Fibroblast of the aortic adventitia (primary cell): ENCODE measurements at places on chromosomes 5 and 9. TPM values are rescaled to one million over a fixed set of nuclear protein-coding genes. Genes with fewer than 3 reads are reported as not detected.
A peak's percentile ranks its signal among the peaks of the same experiment; 100 is the strongest.

Gene STRBP
- total RNA-seq: 2.6 and 8.7 TPM in 2 replicates

DNA sequence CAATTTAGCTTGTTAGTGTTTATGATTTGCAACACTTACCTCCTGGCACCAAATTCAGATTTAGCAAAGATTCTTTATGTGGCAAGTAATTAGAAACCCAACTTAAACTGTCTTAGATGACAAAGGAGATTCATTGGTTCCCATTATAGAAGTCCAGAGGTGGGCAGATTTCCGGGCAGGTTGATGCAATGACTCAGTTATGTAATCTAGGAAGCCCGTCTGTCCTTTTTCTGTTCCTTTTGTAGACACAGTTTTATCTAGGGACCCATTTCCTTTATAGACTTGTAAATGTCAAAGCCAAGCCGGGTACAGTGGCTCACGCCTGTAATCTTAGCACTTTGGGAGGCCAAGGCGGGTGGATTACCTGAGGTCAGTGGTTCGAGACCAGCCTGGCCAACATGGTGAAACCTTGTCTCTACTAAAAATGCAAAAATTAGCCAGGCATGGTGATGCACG, 20.3 kb upstream of the ANKRD33B start:
- no peak for DNase-seq

- DNase-seq: peak; percentile 72
Observed at GRCh38 chr5:61277190-61277589, 54.9 kb upstream of the ZSWIM6 start.

DNA sequence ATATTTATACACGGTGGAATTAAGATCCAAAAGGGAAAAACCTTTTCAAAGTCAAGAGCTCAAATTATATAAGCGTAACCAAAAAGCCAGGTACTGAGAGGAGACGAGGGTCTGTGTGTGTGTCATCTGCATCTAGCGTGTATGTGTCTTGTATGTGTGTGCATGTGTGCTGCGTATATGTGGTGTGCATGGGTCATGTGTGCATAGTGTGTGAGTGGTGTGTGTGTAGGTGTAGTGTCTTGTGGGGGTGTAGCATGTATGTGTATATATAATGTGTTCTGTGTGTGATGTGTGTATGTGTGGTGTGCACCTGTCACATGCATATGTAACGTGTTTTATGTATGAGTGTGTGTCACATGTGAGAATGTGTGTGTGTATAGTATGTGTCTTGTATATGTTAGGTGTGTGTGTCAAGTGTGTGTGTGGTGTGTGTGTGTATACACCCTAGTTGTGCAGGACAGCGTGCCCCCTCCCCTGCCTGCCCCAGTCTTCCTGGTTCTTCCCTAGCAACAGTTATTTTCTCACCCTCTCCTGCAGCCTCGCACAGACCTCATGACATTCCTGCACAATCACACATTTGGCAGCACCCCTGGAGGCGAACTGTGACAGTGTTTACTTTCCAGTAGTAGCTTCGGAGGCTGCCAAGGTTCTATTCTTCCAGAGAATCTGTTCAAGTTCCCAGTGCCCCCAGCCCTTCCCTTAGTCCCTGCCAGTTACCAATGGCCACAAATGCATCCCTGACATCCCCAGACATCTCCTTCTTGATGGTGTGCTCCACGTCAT, 27.1 kb upstream of the TNIP1 start:
- DNase-seq: peak; percentile 60

DNA sequence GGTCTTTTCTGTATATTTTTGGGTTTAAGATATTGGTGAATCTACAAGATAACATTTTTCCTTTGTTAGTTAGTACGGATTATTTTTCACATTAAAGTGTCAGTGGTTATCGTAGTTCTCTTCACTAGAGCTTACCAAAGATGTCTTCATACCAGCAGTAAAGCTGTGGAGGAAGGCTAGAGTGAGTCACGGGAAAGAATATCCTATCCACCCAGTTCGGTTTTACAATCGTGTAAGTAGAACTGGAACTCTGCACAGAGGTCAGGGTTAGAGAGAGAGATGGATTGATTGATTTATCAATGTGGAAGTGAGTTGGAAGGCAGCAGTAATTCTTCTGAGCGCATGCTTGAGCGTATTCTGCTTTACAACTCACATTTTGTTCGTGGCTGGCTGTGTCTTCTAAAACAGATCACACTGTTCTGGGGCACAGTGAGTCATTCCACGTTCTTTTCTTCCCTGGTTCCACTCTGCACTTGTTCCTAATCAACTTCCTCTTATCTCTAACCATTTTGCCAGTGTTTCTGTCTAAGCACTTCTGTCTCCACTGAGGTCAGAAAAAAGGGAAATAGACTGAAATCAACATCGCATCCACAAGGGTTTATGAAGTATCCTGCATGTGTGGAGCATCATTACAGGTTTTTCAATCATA, 86.5 kb upstream of the ARRDC3 start:
- no peak for DNase-seq

Gene GRIN1
- not detected in 2 replicates for total RNA-seq

GRCh38 chr5:53874409-53874808, 314.0 kb downstream of the NDUFS4 start:
- peak; percentile 21 for DNase-seq

Gene SNCAIP
- 0.18 and 0.57 TPM in 2 replicates for total RNA-seq

GRCh38 chr5:2206293-2207108, 323.8 kb upstream of the IRX4 start:
- no peak for DNase-seq

Gene GAS1
- 25.0 and 107 TPM in 2 replicates for total RNA-seq

DNA sequence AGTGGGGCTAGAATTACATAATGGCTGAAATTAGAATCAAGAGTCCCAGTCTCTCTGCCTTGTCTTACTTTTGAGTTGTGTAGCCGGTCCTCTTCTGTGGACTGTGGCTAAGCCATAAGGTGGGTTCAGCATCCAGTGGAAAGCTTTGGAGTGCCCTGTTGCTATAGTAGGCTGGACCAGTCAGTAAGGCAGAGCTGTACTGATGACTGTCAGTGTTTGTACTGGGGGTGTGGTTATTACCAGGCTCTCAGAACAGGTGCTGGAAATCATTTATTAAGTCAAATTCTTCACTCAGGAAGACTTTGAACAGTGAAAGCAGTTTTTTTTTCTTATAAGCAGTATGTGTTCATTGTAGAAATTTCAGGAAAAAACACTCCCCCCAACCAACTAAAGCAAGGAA, 129.4 kb downstream of the ZSWIM6 start:
- no peak for DNase-seq

DNA sequence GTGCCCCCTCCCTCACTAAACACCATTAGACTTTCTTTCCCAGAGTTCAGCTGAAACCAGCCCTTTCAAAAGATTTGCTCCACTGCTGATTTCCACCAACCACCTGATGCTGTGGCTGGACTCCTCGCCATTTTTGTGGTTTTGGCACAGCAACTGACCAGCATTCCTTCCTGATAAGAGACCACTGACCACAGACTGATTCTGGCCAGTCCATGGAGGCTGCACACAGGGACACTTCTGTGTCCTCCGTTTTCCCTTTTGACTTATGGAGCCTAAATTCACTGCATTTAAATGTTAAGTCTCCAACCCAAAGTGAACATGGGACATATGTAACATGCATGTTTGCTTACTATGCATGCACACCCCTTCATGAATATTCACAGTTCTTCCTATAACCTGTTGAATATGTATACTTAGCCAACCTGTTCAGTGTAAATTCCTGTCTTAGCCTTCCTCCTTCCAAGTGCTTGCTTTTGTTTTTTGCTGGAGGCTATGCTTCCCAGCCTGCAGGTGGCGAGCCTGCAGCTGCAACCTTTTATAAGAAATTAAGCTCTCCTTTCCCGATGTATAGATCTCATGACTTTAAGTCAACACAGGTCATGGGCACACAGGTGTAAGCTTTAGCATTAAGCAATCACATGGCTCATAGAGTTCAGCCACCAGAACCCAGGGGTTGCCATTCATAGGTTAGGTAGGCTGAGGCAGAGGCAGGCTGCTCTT, 78.7 kb downstream of the ACTL7B start:
- peak; percentile 76 for DNase-seq

- DNase-seq: peak; percentile 95
Observed at GRCh38 chr9:76835571-76836283, 70.2 kb downstream of the PRUNE2 start.

Gene MXD3
- 2.6 and 17.5 TPM in 2 replicates for total RNA-seq

GRCh38 chr5:127506616-127507015, 10.8 kb upstream of the PRRC1 start:
- DNase-seq: no peak

DNA sequence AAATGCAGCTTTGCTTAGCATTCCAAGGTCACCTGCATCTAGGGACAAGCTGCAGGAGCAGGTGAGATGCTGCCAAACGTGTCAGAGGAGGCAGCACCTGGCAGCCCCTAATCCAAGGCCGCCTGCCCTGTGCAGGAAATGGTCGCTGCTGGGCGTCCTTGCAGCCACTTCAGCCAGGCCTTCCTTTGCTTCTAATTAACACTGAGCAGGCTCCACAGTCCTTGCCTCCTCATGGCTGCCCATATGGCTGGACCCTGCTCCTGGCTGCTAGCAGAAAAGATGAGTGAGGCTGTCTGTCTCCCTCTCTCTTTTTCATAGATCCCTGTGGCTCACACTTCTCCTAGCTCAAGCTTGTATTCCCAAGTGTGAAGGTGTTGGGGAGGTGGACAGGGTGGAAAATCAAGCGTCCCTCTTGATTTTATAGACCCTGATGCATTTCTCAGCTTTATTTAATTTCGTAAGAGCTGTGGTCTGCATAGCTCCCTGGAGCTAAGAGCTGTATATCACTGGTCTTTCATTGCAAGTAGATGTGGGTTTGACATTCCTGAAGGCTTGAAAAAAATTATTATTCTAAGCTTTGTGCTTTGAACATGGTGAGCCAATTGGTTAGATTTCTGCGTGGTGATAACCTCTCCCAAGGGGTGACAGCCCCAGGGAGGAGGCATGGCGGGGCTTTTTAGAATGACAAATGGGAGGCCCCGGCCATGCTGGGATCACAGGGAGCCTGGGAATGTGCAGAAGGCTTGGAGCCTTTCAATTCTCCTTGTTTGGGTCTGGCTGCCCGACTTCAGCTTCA, 193.8 kb downstream of the SLIT3 start:
- DNase-seq: peak; percentile 52

Gene FOXI1
- total RNA-seq: not detected in 2 replicates

Gene CER1
- total RNA-seq: not detected in 2 replicates

DNA sequence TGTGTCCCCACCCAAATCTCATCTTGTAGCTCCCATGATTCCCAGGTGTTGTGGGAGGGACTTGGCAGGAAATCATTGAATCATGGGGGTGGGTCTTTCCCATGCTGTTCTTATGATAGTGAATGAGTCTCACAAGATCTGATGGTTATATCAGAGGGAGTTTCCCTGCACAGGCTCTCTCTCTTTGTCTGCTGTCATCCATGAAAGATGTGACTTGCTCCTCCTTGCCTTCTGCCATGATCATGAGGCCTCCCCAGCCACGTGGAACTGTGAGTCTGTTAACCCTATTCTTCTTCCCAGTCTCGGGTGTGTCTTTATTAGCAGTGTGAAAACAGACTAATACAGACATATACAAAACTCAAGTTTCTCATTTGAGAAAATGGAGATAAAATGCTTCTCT, 139.3 kb downstream of the FBXL7 start:
- DNase-seq: no peak

Gene SPINK1
- total RNA-seq: not detected in 2 replicates
